ENCODE measurements at places on chromosomes 5 and 9.

- no peaks in the 10 kb centered on the region for H3K27me3 ChIP-seq
- H3K36me3 ChIP-seq, result peaks cover 1% of the 10 kb centered on the region
- no peak overlapping the region for H3K4me3 ChIP-seq
- no peak overlapping the region for H3K27ac ChIP-seq
- H3K4me1 ChIP-seq, result peaks cover 21% of the 10 kb centered on the region
- no peak for DNase-seq
Observed at GRCh38 chr5:66642538-66642937, 46.3 kb downstream of the MAST4 start.

DNA sequence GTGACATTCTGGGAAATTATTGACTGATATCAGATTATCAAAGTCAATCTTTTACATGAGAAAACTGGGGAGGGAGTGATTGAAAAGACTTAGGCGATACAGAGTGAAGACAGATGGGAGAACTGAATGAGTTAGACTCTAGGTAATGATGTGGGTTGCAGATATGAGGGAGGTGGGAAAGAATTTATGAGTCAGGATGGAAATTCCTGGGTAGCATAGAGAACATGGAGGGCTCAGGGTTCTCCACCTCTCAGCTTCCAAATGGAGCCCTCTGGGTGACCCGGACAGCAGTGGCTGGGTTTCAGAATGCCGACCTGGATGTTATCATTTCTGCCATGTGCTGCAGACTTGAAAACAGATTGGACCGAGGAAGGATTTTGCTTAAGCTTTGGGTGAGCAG is 75.4 kb upstream of the SHB start:
- no peaks in the 10 kb centered on the region for H3K4me1 ChIP-seq
- peaks cover 18% of the 10 kb centered on the region for H3K27me3 ChIP-seq
- no peaks in the 10 kb centered on the region for H3K36me3 ChIP-seq
- H3K4me3 ChIP-seq, result no peak overlapping the region

DNA sequence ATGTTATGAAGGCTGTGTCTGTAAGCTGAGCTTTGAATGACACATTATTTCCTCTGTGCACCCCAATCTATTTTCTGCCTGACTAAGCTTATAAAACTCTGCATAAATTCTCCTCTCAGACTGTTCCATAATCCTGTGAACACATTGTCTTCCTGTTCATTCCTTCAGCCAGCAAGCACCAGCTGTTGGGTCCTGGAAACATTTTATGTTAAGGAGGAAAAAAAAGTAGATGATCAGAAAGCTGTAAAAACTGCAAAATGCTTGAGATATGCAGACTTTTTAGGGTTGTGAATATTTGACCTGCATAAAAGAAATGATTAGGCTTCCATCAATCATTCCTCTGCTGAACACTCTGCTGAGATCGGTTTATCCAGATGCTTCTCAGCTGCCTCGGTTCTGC is 1246.0 kb upstream of the DMAC1 start:
- no peaks in the 10 kb centered on the region for H3K36me3 ChIP-seq
- H3K4me3 ChIP-seq, result no peak overlapping the region
- H3K4me1 ChIP-seq, result no peaks in the 10 kb centered on the region

- peaks cover under 1% of the 10 kb centered on the region for H3K4me1 ChIP-seq
- H3K4me3 ChIP-seq, result no peak overlapping the region
- no peak for DNase-seq
Observed at GRCh38 chr5:154411338-154411737, 34.5 kb upstream of the SAP30L start.

DNA sequence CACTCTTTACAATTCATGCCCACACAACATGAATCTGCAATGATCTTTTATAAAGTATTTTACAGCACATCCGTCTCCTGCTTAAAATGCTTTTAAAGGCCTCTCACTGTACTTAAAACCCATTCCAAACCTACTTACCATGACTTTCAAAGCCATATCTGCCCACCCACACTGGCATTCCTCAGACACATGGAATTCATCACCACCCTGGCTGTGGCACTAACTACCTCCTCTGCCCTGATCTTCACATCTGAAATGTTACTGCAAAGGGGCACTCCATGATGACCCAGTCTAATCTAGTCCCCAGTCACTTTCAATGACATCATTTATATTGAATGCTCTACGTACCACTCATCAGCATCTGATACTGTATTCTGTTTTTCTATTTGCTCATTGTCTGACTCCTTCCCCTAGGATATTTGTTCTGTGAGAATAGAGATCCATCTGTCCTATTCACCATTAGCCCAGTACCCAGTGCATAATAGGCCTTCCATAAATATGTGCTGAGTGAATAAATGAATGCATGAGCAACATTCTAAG is 193.2 kb upstream of the KIF2A start:
- H3K4me1 ChIP-seq, result no peaks in the 10 kb centered on the region
- no peaks in the 10 kb centered on the region for H3K36me3 ChIP-seq
- H3K27me3 ChIP-seq, result peaks cover 1% of the 10 kb centered on the region
- DNase-seq, result no peak
- H3K4me3 ChIP-seq, result no peak overlapping the region
- no peak overlapping the region for H3K27ac ChIP-seq

- no peaks in the 10 kb centered on the region for H3K4me1 ChIP-seq
- H3K36me3 ChIP-seq, result no peaks in the 10 kb centered on the region
- no peak overlapping the region for H3K27ac ChIP-seq
- no peak overlapping the region for H3K4me3 ChIP-seq
Observed at GRCh38 chr5:93497096-93497495, 83.9 kb downstream of the NR2F1-AS1 start.

GRCh38 chr9:38687992-38688391 is 31.9 kb downstream of the FAM240B start:
- H3K27me3 ChIP-seq, result peaks cover 5% of the 10 kb centered on the region
- H3K27ac ChIP-seq, result no peak overlapping the region
- DNase-seq, result no peak
- no peaks in the 10 kb centered on the region for H3K36me3 ChIP-seq

DNA sequence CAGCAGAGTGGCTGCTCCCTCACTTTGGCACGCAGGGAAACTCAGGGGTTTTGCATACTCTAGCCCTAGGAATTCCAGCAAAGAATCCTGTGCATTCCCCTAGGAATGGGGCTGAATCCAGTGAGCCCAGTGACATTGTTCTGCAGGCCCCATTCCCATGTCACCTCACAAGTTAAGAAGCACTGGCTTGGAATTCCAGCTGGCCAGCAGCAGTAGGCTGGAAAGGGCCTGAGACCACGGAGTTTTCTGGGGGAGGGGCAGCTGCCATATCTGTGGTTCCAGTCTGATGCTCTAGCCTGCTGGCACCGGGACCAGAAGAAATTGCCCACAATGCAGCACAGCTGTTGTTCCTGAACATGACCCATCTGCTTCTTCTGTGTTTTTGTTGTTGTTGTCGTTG is 217.6 kb upstream of the DMRTA1 start:
- no peak for DNase-seq
- H3K36me3 ChIP-seq, result peaks cover 1% of the 10 kb centered on the region
- H3K27ac ChIP-seq, result no peak overlapping the region

GRCh38 chr5:60370508-60370907 is 329.5 kb downstream of the DEPDC1B start:
- H3K27ac ChIP-seq, result no peak overlapping the region
- H3K27me3 ChIP-seq, result no peaks in the 10 kb centered on the region
- H3K4me1 ChIP-seq, result peaks cover 3% of the 10 kb centered on the region
- no peak for DNase-seq
- peaks cover 4% of the 10 kb centered on the region for H3K36me3 ChIP-seq
- no peak overlapping the region for H3K4me3 ChIP-seq

DNA sequence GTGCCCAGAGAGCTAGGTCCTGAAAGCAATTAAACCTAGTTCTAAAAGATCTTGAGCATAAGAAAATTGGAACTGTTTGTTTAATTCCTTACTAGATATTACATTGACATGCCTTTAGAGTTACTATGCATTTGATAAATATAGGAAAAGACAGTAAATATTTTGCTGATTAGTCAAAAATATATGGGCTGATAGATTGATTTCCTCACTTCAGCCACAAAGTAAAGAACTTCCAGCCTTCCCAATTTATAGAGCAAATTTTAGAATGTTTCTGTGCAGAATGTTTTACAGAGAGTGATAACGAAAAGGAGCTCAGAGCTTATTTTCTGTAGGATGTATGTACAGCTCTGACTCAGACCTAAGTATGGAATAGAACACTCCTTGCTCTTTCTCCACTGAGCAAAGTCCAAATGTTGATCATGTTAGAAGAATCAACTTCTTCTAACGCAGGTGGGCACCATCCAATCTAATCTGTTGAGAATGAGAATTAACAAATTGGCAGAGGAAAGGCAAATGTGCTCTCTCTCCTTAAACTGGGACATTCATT is 72.9 kb upstream of the PAM start:
- no peak overlapping the region for H3K27ac ChIP-seq
- no peaks in the 10 kb centered on the region for H3K27me3 ChIP-seq
- no peak overlapping the region for H3K4me3 ChIP-seq
- H3K4me1 ChIP-seq, result no peaks in the 10 kb centered on the region
- H3K36me3 ChIP-seq, result no peaks in the 10 kb centered on the region

DNA sequence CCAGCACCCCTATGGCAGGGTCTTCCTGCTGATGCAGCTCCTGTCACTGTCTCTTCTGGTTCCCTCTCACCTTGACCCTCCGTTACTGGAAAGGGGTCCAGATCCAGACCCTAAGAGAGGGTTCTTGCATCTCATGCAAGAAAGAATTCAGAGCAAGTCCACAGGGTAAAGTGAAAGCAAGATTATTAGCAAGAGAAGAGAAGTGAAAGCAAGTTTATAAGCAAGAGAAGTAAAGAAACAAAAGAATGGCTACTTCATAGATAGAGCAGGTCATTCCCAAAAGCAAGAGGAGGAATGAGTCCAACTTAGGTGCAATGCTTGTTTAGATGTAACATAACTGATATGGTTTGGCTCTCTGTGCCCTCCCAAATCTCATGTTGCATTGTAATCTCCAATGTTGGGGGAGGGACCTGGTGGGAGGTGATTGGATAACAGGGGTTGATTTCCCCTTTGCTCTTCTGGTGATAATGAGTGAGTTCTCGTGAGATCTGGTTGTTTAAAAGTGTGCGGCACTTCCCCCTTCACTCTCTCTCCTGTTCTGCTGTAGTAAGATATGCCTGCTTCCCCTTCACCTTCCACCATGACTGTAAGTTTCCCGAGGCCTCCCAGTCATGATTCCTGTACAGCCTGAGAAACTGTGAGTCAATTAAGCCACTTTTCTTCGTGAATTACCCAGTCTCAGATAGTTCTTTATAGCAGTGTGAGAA is 183.3 kb downstream of the MED10 start:
- peak overlapping the region; percentile 68 for H3K27ac ChIP-seq
- peak overlapping the region; percentile 33 for H3K4me3 ChIP-seq
- H3K4me1 ChIP-seq, result peaks cover 18% of the 10 kb centered on the region
- H3K36me3 ChIP-seq, result no peaks in the 10 kb centered on the region
- no peak for DNase-seq

- no peak overlapping the region for H3K4me3 ChIP-seq
- DNase-seq, result no peak
- no peaks in the 10 kb centered on the region for H3K27me3 ChIP-seq
- H3K27ac ChIP-seq, result no peak overlapping the region
- H3K4me1 ChIP-seq, result no peaks in the 10 kb centered on the region
Observed at GRCh38 chr5:85452322-85453025, 1067.8 kb upstream of the EDIL3 start.

- H3K4me1 ChIP-seq, result peaks cover 5% of the 10 kb centered on the region
- no peak overlapping the region for H3K4me3 ChIP-seq
- DNase-seq, result no peak
- H3K36me3 ChIP-seq, result no peaks in the 10 kb centered on the region
Observed at GRCh38 chr5:127919006-127919796, 164.4 kb upstream of the SLC12A2 start.

DNA sequence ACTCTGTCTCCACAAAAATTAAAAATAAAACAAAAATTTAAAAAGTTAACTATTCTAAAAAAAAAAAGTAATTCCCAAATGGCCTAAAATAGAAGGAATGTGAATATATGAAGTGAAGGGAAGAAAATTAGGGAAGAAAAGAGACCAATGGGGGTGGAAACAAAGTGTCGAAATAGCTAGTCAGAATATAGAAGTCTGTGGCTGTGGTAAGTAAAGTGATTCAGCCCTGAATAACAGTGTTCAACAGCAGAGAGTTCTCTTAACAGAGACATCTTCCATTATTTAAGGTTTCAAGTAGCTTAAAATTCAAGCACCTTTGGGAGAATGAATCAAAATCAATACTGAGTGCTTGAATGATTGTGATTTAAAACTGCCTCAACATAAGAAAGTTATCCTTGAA is 51.7 kb downstream of the LPAR1 start:
- H3K27ac ChIP-seq, result no peak overlapping the region
- no peaks in the 10 kb centered on the region for H3K4me1 ChIP-seq
- DNase-seq, result no peak
- H3K27me3 ChIP-seq, result no peaks in the 10 kb centered on the region
- no peak overlapping the region for H3K4me3 ChIP-seq
- H3K36me3 ChIP-seq, result no peaks in the 10 kb centered on the region

DNA sequence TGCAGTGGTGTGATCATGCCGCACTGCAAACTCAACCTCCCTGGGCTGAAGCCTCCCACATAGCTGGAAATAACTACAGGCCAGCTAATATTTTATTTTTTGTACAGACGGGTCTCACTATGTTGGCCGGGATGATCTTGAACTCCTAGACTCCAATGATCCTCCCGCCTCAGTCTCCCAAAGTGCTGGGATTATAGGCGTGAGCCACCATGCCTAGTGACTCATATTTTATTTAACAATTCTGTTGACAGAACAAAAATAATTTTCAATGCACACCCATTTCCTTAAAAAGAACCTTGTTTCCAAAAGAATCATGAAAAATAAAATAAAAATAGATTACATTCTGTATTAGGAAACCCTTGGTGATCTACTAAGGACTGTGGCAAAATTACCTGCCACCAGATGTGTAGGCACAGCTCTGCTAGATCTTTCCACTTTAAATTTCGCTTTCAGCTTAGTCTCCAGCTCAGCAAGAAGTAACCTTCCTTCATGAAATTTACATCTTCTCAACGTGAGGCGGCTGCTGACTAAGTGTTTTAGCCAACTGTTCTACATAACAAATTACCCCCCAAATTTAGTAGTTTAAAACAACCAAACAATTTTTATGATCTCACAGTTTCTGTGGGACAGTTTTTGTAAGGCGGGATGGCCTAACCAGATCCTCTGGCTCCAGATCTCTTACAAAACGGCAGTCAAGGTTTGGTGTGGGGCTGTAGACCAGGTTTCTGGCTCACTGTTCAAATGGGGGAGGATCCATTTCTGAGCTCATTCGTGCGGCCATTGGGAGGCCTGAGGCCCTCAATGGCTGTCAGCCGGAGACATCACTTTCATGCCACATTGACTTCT is 32.6 kb upstream of the GOLPH3 start:
- peaks cover 9% of the 10 kb centered on the region for H3K4me1 ChIP-seq
- peaks cover 5% of the 10 kb centered on the region for H3K27me3 ChIP-seq
- H3K27ac ChIP-seq, result peak overlapping the region; percentile 70
- H3K36me3 ChIP-seq, result no peaks in the 10 kb centered on the region
- no peak overlapping the region for H3K4me3 ChIP-seq
